ENCODE measurements at places on chromosomes 12 and 14.

- no peak for DNase-seq
Measured at GRCh38 chr14:77848031-77848430, 48.1 kb downstream of the ADCK1 start.

DNA sequence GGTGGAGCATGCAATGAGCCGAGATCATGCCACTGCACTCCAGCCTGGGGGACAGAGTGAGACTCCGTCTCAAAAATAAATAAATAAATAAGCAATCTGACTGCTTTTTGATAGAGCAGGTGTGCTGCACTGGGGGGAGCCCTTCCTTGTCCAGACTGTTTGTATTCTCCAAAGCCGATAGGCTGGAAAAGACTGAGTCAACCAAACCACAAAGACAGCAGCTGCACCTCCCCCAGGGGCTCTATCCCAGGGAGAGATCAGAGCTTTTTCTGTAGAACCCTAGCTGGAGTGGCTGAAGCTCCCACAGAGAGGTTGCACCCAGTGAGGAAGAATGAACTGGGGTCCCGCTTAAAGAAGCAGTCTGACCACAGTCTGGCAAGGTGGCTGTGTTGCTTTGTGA, 45.8 kb upstream of the LALBA start:
- no peak for DNase-seq

GRCh38 chr14:99968191-99968920, 96.9 kb upstream of the EVL start:
- no peak for DNase-seq

DNA sequence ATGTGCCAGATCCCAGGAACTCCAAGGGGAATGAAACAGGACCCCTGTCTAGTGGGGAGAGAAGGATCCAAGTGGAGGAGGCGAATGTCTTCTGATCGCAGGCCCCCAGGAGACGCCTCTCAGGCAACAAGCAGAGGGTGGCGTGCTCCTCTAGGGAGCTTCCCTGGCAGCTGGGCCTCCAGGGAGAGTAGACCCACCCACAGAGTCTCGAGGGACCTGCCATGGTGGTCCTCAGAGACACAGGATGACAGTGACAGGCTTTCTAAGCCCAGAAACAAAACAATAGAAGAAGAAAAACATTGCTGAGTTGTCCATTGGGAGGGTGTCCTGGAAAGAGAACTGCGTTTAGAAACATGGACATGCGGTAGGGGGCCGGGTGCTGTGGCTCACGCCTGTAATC, 140.6 kb upstream of the MAP1LC3B2 start:
- no peak for DNase-seq

GRCh38 chr14:49446801-49447200, 139.4 kb downstream of the RPS29 start:
- no peak for DNase-seq

DNA sequence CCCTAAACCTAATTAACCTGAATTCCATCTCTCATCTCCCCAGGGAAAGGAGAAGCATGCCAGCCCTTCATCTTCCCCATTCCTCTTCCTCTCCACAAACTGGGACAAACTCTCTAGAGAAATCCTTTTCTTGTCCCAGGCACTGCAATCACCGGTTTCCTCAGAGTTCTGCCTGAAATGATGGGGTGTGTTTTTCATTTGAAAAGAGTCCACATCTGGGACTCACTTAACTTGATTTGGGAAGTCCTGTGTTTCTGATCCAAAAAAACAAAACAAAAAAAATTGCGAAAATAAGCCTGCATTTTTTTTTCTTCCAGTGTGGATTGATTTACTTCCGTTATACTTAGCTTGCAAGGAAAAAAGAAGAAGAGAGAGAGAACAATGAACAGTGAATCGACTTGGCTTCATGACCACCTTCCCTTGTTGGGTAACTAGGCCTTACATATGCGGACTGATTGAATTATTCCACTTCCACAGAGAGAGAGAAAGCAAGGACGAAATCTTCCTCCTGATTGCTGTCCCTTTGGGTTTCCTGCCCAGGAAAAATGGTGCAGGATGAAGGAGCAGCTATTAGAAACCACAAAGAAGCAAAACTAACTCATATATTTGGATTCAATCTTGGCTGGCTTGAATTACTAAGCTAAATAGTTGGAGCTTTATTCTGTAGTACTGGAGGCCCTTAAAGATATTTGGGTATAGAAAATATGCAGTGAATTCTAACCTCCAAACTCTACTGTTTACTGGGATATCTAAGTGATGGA, 506.2 kb upstream of the TBX3 start:
- DNase-seq, result no peak

DNA sequence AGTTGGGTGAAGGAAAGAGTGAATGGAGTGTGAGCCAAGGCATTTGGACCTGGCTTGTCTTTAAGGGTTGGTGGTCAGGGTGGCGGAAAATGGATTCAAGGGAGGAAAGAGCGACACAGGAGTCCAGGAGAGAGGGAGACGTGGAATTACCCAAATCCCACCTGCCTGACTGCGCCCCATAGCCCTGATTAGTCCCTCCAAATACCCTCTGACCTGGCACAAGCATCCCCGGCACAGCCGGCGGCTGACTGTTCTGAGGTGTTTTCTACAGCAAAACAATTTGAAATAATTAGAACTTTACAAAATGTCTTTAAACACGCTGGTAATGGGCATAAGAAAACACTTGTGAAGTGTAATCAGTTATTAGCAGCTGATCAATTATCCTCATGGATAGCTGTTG, 175.8 kb downstream of the PHETA1 start:
- DNase-seq, result no peak

GRCh38 chr12:122371475-122372045, 50.9 kb downstream of the CLIP1 start:
- DNase-seq, result no peak

- DNase-seq, result no peak
Measured at GRCh38 chr12:104761091-104761490, 197.0 kb downstream of the SLC41A2 start.

DNA sequence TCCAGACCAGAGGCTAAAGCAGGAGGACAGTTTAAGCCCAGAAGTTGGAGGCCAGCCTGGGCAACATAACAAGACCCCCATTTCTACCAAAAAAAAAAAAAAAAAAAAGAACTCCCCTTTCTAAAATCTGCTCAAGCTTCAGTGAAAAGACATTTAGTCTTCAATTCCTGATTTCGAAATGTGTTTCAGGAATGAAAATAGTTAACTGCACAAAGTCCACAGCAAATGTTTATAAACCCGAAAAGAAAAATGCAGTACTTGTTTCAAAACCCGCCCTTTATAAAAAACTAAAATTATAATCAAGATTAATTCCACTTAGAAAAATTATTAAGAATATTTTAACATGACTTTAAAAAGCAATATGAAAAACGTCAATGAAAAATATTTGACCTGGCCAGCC, 12.1 kb downstream of the ATXN2 start:
- no peak for DNase-seq

DNA sequence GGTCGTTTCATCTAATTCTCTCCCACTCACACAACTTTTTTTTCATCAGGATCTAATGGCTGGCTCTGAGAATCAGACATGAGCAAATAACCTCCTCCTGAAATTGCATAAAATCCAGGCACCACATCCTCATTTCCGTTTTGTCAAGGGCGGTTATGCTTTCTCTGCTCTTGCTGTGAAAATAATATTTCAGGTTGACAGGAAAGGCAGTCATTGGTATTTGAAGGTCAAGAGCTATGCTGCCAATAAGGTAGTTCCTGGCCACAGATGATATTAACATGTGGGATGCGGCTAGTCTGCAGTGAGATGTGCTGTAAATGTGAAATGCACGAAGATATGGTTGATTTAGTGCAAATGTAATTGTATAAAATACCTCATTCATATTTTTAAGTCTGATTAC, 870.2 kb upstream of the TMEM132C start:
- DNase-seq, result no peak

DNA sequence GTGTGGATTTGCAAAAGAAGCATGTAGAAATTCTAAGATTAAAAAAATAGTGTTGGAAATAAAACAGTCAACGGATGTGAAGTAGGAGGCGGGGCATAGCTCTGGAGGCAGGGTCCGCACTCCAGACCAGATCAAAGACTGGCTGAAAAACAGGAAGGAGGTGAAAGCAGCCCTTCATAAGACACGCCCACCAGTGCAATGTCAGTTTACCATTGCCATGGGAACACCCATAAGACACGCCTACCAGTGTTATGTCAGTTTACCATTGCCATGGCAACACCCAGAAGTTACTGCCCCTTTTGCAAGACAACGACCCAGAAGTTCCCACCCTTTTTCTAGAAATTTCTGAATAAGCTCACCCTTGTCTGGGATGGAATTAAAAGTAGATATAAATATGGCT, 87.1 kb downstream of the FZD10 start:
- DNase-seq, result no peak

DNA sequence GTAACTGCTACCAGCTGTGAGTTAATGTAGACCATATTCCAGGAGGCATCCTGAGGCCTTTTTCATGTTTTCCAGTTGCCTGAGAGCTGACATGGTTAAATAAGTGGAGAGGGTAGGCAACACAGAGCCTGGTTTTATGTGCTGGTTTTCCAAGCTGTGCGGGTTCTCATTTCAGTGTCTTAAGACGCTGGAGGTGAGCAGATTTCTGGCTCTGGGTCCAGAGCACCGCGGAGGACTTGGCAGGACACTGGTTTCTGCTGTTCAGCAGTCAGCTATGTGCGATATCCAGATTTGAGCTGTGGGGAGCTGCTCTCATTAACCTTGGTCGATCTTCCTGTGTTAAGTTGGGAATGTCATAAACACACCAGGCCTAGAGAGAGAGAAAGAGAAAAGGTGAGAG, 680.8 kb downstream of the BCL11B start:
- DNase-seq, result no peak

DNA sequence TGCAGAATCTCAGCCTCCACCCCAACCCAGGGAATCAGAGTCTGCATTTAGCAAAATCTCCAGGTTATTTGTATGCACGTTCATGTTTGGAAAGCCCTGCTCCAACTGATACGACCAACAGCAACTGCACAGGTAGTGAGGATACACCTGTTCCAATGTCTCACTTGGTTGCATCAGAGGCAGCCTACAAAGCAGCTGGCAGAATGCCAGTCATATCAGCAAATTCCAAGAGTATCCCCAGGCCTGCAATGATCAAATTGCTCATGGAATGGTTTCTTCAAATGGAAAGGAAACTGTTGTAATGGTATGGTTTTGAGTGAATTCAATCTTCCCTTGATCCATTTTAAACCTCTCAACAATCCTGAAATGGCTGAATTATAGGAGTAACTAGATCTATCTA, 75.4 kb downstream of the GRIP1 start:
- DNase-seq, result no peak

- DNase-seq, result no peak
Measured at GRCh38 chr12:3097836-3098235, 20.7 kb downstream of the TSPAN9 start.

DNA sequence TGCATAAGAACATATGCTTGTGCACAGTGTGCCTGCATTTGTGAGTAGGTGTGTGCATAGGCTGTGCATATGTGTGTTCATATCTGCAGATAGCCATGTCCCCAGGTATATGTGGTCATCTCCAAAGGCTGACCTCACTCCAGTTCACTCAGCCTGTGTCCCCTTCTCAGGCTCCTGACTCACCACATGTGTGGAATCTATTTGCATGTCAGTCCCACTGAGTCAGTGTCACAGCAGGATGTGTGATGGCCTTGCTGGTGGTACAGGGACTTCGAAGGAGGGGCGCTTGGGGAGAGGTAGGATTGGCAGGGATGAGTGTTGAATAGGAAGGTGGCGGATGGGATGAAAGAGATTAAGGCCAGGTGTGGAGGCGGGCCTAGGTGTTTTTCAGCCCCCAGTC, 35.5 kb downstream of the KRT80 start:
- DNase-seq, result no peak

DNA sequence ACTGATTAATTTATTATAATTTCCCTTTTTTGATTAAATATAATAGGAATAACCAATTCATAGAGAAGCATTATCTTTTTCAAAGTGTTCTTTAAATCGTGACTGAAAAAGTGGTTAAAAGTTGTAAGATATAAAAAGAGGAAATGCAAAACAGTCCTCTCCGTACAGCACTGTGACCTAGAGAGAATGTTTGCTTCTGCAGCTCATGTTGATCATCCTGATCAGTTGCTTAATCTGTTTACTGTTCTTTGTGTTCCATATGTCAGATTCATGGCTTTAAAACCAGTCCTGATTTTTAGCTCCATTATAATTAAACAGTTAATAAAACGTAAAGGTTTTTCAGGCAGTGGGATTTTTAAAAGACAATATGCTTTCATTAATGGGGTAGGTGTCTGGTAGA, 4.7 kb downstream of the TTC8 start:
- DNase-seq, result no peak

GRCh38 chr12:62263966-62264365, 3.8 kb downstream of the USP15 start:
- DNase-seq, result peak; percentile 19

- no peak for DNase-seq
Measured at GRCh38 chr12:99442758-99443157, 204.8 kb upstream of the GARIN6 start.

- no peak for DNase-seq
Measured at GRCh38 chr14:20059745-20060144, at the start of gene OR4L1. OR4L1 (plus strand) TSS chr14:20060045; CDS start chr14:20060045, 0 bp downstream.

GRCh38 chr14:47674543-47675465, 601 bp downstream of the MDGA2 start:
- DNase-seq, result no peak

DNA sequence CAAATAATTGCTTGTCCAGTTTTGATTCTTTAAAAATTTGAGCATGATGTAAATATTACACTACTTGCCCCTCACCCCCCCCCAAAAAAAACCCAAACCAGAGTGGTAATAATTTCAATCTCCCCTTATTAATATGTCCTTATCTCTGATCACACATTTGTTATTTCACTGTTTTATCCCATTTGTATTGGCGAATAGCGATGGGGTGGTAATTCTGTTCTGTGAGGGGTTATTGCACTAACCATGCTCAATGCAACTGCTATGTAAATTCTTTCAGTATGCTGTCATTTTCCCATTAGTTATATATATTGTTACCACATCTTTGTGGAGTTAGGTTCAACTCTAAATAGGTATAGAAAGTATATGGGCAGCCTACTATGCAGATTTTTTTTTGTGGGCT, 1.1 kb downstream of the RIMKLB start:
- DNase-seq, result no peak

- DNase-seq, result no peak
Measured at GRCh38 chr14:37241198-37241597, 43.5 kb downstream of the MIPOL1 start.

DNA sequence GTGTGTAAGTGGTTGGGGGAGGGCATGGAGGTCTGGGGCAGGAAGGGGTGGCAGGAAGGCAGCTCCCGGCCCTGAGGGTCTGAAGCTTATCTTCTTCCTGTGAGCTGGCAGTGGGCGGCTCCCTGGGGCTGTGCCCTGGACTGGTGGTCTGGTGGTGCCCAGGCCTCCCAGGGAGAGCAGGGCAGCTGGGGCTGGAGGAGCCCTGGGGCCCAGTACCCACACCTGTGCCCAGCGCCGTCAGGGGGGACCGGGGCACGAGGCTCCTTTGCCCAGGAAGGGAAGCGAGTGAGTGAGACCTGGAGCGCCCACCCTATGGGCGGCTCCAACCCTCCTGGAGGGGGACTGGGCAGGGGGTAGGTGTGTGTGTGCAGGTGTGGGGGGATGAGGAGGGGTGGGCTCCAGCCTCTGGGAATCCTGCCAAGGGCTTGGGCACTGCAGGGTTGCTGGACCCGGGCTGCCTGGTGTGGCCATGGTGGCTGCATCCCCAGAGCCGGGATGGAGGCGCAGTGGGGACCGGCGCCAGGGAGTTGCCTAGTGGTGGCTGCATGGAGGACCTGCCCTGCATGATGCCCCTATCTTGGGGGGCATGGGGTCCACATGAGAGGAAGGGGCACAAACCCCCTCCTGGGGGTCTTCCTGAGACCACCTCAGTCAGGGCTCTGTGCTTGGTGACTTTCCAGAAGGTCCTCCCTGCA, 353.6 kb downstream of the TMEM121 start:
- DNase-seq, result no peak

- no peak for DNase-seq
Measured at GRCh38 chr14:39219075-39219499, 14.6 kb upstream of the MIA2 start.

GRCh38 chr12:51076236-51076930, 7.0 kb downstream of the CSRNP2 start:
- DNase-seq, result no peak

Measured in CD4-positive, alpha-beta T cell treated with Interleukin-15 for 1 hour (primary cell).